Activated naive CD8-positive, alpha-beta T cell treated with anti-CD3 and anti-CD28 coated beads, Interleukin-2, amount 10 ng/mL, durations not matched to agents 7 days and 5 days (primary cell): ENCODE measurements at places on chromosomes 3 and 15.

GRCh38 chr3:36944641-36945270 lies at the start of gene TRANK1:
TSS of gene TRANK1 (minus strand) at chr3:36945054. CDS start at chr3:36944809, 245 bp downstream.
- H3K36me3 ChIP-seq: peaks cover 17% of the 10 kb centered on the region
- H3K27ac ChIP-seq: peak within 1 kb of the TSS; percentile 77

GRCh38 chr3:176395240-176395639 lies 802.0 kb downstream of the TBL1XR1 start:
- no peaks in the 10 kb centered on the region for H3K4me1 ChIP-seq
- H3K27me3 ChIP-seq: no peaks in the 10 kb centered on the region
- H3K27ac ChIP-seq: no peak overlapping the region
- no peaks in the 10 kb centered on the region for H3K36me3 ChIP-seq
- H3K4me3 ChIP-seq: no peak overlapping the region

GRCh38 chr3:102715030-102715697 lies 280.3 kb downstream of the ZPLD1 start:
- no peak overlapping the region for H3K4me3 ChIP-seq
- no peak for DNase-seq
- H3K27ac ChIP-seq: no peak overlapping the region
- no peaks in the 10 kb centered on the region for H3K36me3 ChIP-seq
- peaks cover 1% of the 10 kb centered on the region for H3K4me1 ChIP-seq
- no peaks in the 10 kb centered on the region for H3K27me3 ChIP-seq

- no peaks in the 10 kb centered on the region for H3K4me1 ChIP-seq
- no peaks in the 10 kb centered on the region for H3K27me3 ChIP-seq
- no peak overlapping the region for H3K27ac ChIP-seq
- no peaks in the 10 kb centered on the region for H3K36me3 ChIP-seq
- DNase-seq: no peak
These were observed 349.4 kb downstream of the CNTN3 start for GRCh38 chr3:74265069-74265468.

DNA sequence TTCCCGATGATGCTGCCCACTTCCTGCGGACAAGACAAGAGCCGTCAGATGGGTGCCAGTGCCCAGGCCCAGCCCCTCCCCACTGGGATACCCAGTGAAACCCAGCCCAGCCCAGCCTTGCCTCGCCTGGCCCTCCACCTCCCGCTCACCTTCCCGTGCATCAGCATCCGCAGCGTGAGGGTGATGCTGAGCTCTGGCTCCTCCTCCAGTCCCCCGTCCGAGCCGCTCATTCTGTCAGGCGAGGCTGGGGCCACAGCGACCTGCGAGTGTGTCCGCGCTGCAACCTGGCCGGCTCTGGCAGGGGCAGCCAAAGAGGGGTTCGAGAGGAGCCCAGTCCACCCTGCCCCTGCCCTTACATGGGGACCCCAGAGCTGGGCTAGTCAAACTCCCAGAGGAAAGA lies 5.8 kb downstream of the GPR62 start:
- no peak for DNase-seq
- H3K27ac ChIP-seq: no peak overlapping the region
- H3K27me3 ChIP-seq: peaks cover 22% of the 10 kb centered on the region
- H3K4me3 ChIP-seq: no peak overlapping the region
- H3K4me1 ChIP-seq: peaks cover 4% of the 10 kb centered on the region
- H3K36me3 ChIP-seq: peaks cover 2% of the 10 kb centered on the region

GRCh38 chr3:112759681-112760080 lies 87.0 kb downstream of the CD200R1L start:
- no peak overlapping the region for H3K4me3 ChIP-seq
- H3K4me1 ChIP-seq: peaks cover 6% of the 10 kb centered on the region
- DNase-seq: no peak
- H3K27ac ChIP-seq: no peak overlapping the region

GRCh38 chr3:87351937-87352336 lies 75.6 kb upstream of the POU1F1 start:
- H3K36me3 ChIP-seq: no peaks in the 10 kb centered on the region
- no peak overlapping the region for H3K27ac ChIP-seq
- no peak for DNase-seq
- H3K4me3 ChIP-seq: no peak overlapping the region
- H3K4me1 ChIP-seq: no peaks in the 10 kb centered on the region

- H3K36me3 ChIP-seq: peaks cover 3% of the 10 kb centered on the region
- peaks cover 8% of the 10 kb centered on the region for H3K4me1 ChIP-seq
These were observed 35.6 kb downstream of the IQSEC1 start for GRCh38 chr3:13037458-13038117.

DNA sequence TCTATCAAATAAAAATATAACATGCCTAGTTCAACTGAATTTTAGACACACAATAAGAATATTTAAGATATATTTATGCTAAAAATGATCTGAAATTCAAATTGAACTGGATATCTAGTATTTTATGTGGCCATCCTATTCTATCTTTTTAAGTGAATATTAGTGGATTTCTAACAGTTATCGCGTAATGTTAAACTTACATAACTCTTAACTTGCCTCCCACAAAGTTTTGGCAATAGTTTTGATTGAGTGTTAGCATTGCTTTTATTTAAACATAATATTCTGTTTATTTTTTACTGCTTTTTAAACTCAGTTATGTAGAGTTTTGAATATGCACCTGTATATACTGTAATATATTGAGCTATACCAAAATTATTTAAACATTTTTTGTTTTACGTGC lies 1279.5 kb downstream of the OTOL1 start:
- H3K4me3 ChIP-seq: no peak overlapping the region
- H3K27me3 ChIP-seq: no peaks in the 10 kb centered on the region
- no peak for DNase-seq

- no peak overlapping the region for H3K4me3 ChIP-seq
- no peak overlapping the region for H3K27ac ChIP-seq
- H3K36me3 ChIP-seq: no peaks in the 10 kb centered on the region
- H3K27me3 ChIP-seq: peaks cover 12% of the 10 kb centered on the region
These were observed 6.7 kb upstream of the LRRC15 start for GRCh38 chr3:194376241-194376560.

GRCh38 chr3:49668861-49669260 lies 5.3 kb upstream of the APEH start:
- DNase-seq: no peak
- peaks cover 11% of the 10 kb centered on the region for H3K4me1 ChIP-seq
- H3K27ac ChIP-seq: no peak overlapping the region
- H3K4me3 ChIP-seq: no peak overlapping the region

- peak overlapping the region; percentile 24 for H3K27ac ChIP-seq
- H3K4me1 ChIP-seq: peaks cover 49% of the 10 kb centered on the region
- peak overlapping the region; percentile 48 for H3K4me3 ChIP-seq
- no peaks in the 10 kb centered on the region for H3K27me3 ChIP-seq
- DNase-seq: no peak
These were observed 4.9 kb downstream of the LIMD1 start for GRCh38 chr3:45599424-45599886.

DNA sequence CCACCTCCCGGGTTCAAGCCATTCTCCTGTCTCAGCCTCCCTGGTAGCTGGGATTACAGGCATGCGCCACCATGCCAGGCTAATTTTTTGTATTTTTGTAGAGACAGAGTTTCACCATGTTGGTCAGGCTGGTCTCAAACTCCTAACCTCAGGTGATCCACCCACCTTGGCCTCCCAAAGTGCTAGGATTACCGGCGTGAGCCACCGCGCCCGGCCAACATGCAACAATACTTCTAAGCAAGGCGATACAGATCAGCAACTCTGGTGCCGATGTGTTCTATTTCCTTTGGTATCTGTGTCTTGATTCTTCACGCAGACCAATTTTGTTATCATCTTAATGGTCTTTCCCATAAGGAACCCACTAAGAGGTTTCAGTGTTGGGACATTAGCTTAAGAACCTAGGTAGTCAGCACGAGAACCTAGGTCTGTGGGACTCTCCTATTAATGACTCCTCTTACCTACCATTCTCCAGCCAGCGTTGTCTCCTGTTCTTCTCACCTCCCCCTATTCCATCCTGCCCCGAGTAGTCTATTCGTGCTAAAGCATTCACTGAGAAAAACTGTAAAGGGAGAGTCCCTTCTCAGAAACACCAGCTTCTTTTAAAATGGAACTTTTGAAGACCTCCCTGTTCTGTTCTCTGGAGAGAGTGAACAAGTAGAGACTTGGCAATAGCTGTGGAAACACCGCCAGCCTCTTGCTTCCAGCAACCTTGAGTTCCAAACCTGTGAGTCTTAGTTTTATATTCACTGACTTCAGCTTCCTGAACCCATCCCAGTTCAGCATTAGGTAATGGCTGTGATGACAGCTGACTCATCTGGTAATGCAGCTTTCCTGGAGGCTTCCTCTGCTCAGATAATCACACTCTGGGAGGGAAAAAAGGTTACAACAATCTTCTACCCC lies 61.2 kb downstream of the TSC22D2 start:
- H3K27me3 ChIP-seq: no peaks in the 10 kb centered on the region
- no peak overlapping the region for H3K4me3 ChIP-seq
- H3K4me1 ChIP-seq: no peaks in the 10 kb centered on the region
- H3K27ac ChIP-seq: no peak overlapping the region
- no peaks in the 10 kb centered on the region for H3K36me3 ChIP-seq

DNA sequence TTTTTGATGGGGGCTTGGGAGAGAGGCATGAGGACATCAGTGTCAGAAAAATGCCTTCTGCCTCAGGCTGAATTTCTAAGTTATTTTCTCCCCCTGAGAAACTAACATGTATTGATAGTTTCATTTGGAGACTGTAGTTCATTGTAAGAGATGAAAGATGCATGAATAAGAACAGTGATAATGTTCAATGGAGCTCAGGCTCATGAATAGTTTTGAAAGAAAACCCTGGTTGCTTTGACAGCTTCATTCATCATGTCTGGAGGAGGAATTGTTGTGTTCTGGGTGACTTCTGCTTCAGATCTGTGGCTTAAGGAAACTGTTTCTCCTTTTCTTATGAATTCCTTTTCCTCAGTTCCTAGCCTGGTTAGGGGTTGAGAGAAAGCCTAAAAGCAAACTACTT lies 204.0 kb upstream of the LRRC3B start:
- no peaks in the 10 kb centered on the region for H3K27me3 ChIP-seq
- H3K27ac ChIP-seq: no peak overlapping the region
- H3K4me3 ChIP-seq: no peak overlapping the region
- no peaks in the 10 kb centered on the region for H3K4me1 ChIP-seq
- DNase-seq: no peak
- no peaks in the 10 kb centered on the region for H3K36me3 ChIP-seq

DNA sequence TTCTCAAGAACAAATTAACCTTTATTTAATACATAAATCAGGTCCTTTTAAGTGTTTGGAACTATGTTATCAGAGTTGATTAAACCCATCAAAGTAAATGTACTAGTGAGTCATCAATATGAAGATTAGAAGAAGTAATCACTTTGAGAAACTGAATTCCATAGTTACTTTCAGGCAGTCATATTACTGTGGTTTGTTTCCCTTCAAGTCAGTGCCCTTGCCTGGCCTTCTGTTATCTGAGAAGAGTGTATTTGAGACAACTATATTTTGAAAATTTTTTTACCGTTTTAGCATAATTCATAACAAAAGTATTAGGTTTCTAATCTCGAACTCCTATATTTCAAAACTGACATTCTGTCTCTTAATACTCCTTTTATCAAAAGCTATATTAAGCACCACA lies 73.6 kb downstream of the GMPS start:
- H3K27ac ChIP-seq: no peak overlapping the region
- DNase-seq: no peak
- no peak overlapping the region for H3K4me3 ChIP-seq
- H3K4me1 ChIP-seq: no peaks in the 10 kb centered on the region
- H3K27me3 ChIP-seq: no peaks in the 10 kb centered on the region
- H3K36me3 ChIP-seq: peaks cover 14% of the 10 kb centered on the region

DNA sequence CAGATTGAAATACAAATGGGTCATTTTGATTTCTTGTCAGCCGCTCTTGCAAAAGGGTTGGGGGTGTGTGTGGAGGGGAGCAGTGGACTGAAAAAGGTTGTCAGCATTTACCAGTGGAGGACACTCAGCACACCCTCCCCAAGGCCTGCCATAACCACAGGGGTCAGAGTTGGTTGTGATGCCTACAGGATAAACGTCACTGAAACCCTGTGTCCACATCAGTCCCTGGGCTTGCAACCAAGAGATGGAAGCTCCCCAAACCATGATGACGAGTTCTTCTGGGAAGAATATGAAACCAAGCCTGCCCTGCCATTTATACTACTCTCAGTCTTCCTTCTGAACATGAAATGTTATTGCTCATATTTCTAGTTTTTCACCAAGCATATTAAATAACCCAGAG lies 54.0 kb upstream of the UMPS start:
- H3K36me3 ChIP-seq: peaks cover 25% of the 10 kb centered on the region
- DNase-seq: no peak
- no peak overlapping the region for H3K4me3 ChIP-seq
- H3K27ac ChIP-seq: no peak overlapping the region
- peaks cover 10% of the 10 kb centered on the region for H3K4me1 ChIP-seq

DNA sequence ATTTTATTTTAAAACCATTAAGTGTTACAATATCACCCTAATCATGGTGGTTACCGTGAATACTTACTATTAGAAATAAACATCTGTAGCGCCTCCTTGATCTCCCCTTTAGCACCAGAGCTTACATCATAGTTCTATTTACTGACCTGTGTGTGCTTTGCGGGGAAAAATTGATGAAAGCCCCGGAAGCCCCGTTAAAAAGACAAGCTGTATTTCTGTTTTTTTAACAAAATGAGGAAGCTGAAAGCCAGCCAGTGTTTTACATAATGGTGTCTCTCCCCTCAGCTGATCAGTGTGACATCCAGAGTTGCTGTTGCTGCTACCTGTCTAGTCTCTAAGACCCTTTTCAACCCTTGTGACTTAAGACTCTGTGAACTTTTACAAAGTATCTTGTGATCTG lies 100.8 kb downstream of the OPA1 start:
- H3K27ac ChIP-seq: no peak overlapping the region
- no peaks in the 10 kb centered on the region for H3K27me3 ChIP-seq
- peaks cover 3% of the 10 kb centered on the region for H3K36me3 ChIP-seq
- H3K4me1 ChIP-seq: no peaks in the 10 kb centered on the region

GRCh38 chr3:132721479-132722164 lies 587 bp downstream of the NPHP3 start:
- peak overlapping the region; percentile 90 for H3K27ac ChIP-seq
- H3K4me3 ChIP-seq: peak overlapping the region; percentile 96
- H3K36me3 ChIP-seq: peaks cover 15% of the 10 kb centered on the region
- H3K27me3 ChIP-seq: no peaks in the 10 kb centered on the region

DNA sequence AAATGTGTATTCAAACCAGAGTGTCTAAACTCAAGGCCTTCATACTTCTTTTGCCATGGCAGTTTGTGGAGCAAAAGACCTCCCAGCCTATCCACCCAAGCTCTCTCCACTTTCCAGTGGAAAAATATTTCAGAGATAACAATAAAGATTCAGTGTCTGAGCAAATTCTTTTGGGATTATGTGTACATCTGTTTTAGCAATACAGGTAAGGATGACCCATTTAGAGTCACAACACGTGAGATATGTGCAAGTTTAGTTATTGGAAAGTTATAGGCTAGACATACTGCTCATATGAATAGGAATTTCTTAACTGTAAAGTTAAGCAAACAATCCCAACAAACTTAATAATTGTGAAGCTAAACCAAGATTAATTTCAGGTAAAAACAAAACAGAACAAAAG lies 174.5 kb upstream of the LRIG1 start:
- no peak for DNase-seq
- H3K27me3 ChIP-seq: peaks cover 13% of the 10 kb centered on the region
- H3K27ac ChIP-seq: no peak overlapping the region
- H3K4me3 ChIP-seq: no peak overlapping the region
- H3K36me3 ChIP-seq: no peaks in the 10 kb centered on the region

- no peaks in the 10 kb centered on the region for H3K36me3 ChIP-seq
- H3K27ac ChIP-seq: peak overlapping the region; percentile 20
- no peak for DNase-seq
- peak overlapping the region; percentile 14 for H3K4me3 ChIP-seq
These were observed 220.6 kb downstream of the SLCO3A1 start for GRCh38 chr15:92074101-92074500.
